Renal cortical epithelial cell (primary cell): ENCODE measurements at places on chromosomes 3 and 15.

DNA sequence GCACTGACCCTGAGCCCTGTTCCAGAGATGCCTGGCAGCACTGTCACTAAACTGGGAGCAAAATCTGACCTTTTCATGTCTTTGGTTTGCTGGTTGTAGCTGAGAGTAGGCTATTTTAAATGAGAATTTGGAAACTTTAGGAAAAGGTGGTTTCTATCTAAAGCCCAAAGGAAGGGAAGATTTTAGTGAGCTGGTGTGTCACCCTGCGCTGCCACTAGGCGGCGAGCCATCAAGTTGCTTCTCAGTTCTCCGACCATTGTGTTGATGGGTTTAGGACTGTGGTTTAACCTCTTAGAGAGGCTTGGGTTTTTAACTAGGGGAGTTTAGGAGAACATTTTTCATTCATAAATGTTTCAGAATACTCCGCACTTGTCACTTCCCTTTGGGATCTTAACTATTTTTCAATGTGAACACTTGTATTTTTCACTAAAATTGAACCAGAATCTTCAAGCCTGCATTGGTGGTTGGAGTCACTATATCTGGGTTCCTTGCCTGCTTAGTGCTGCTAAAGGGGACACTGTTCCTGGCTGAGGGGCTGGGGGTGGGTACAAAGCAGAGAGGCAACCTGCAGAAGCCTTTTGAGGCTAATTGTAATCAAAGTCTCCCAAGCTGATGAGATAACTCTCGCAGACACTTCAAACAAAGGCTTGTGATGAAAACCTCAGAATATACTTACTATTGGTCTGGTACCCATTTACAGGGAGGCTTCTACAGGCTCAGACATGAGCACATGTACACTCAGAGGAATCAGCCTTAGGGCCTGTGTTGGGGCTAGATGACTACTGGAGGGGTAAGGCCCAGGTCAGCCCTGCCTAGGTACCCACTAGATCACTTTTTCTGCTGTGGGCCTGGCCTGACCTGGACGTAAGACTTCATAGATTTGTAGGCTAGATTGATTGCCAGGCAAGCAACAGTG lies 16.8 kb downstream of the EXOSC7 start:
- DNase-seq, result no peak

GRCh38 chr3:194690501-194691372 lies 5.1 kb downstream of the FAM43A start:
- DNase-seq, result peak; percentile 38

DNA sequence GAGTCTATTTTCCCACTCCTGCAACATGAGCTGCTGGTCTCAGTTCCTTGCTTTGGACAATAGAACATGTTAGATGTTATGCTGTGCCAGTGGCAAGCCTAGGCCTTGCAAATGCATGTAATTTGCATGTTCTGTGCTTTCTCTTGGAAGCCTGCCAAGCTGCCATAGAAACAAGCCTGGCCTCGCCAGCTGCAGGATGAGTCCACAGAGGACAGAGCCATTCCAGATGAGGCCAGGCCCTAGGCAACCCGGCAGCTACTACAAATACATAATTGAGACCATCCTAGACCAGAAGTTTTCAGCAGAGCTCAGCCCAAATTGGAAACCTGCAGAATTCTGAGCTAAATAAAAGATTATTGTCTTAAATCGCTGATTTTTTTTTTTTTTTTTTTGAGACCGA lies 39.6 kb downstream of the TRIM69 start:
- DNase-seq, result no peak

DNA sequence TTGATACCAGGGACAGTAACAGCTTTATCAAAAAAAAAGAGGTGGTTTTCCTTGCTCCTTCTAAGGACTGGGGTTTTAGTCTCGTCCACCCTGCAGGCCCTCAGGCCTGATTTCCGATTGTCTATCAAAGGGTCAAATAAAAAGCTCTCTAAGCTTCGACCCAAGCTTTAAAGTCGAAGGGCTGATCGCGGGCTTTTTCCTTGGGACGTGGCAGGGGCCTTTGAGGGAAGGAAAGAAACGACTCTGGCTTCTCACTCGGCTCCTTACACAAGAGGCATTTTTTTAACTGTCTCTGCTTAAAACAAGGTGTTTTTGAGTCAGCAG lies 354 bp upstream of the KLHL24 start:
- DNase-seq, result no peak

GRCh38 chr3:64860536-64860870 lies 172.7 kb upstream of the ADAMTS9 start:
- DNase-seq, result no peak
